Hair follicle dermal papilla cell (primary cell): ENCODE measurements at places on chromosomes 1 and 21. TPM values are rescaled to one million over a fixed set of nuclear protein-coding genes. Genes with fewer than 3 reads are reported as not detected.

Gene HOOK1
- total RNA-seq: not detected in 2 replicates

Gene RTCA
- total RNA-seq: 26.5 and 30.0 TPM in 2 replicates

Gene RGSL1
- total RNA-seq: not detected in 2 replicates

Gene PAX7
- total RNA-seq: not detected in 2 replicates

Gene CD1D
- not detected in 2 replicates for total RNA-seq

Gene TEX50
- not detected in 2 replicates for total RNA-seq

Gene ST6GALNAC3
- 1.9 and 3.9 TPM in 2 replicates for total RNA-seq

Gene VHLL
- total RNA-seq: not detected in 2 replicates

Gene CFHR1
- total RNA-seq: 0.16 TPM in 1 of 2 replicates, not detected in the other

Gene C1orf226
- 0.24 and 0.49 TPM in 2 replicates for total RNA-seq

Gene PGLYRP3
- not detected in 2 replicates for total RNA-seq

Gene A3GALT2
- not detected in 2 replicates for total RNA-seq

Gene LGR6
- 0.12 and 0.16 TPM in 2 replicates for total RNA-seq

Gene ERRFI1
- total RNA-seq: 22.1 and 27.9 TPM in 2 replicates

Gene SH3D21
- total RNA-seq: 5.7 and 7.2 TPM in 2 replicates

Gene ZNF691
- total RNA-seq: 5.5 and 8.0 TPM in 2 replicates

Gene MYCL
- 0.16 TPM in 1 of 2 replicates, not detected in the other for total RNA-seq

Gene RNF186
- total RNA-seq: not detected in 2 replicates

Gene CD160
- total RNA-seq: not detected in 2 replicates

Gene NOTCH2
- total RNA-seq: 220 and 263 TPM in 2 replicates

Gene LRRIQ3
- 0.36 and 0.65 TPM in 2 replicates for total RNA-seq

Gene CR1
- 0.24 TPM in 1 of 2 replicates, not detected in the other for total RNA-seq

Gene RGS1
- total RNA-seq: not detected in 2 replicates

Gene KCNJ9
- not detected in 2 replicates for total RNA-seq

Gene SLC5A9
- not detected in 2 replicates for total RNA-seq

Gene CSF1
- total RNA-seq: 128 and 161 TPM in 2 replicates

Gene MYOM3
- total RNA-seq: 0.12 and 0.16 TPM in 2 replicates

Gene RAVER2
- 11.2 and 16.6 TPM in 2 replicates for total RNA-seq

Gene ZNF648
- total RNA-seq: not detected in 2 replicates

Gene CLDN19
- total RNA-seq: not detected in 2 replicates

Gene KRTAP19-6
- not detected in 2 replicates for total RNA-seq

Gene C1orf94
- total RNA-seq: under 0.01 TPM in 1 of 2 replicates, not detected in the other

Gene CA14
- total RNA-seq: not detected in 2 replicates

Gene IVL
- total RNA-seq: not detected in 2 replicates

Gene SZRD1
- 80.6 and 90.2 TPM in 2 replicates for total RNA-seq

Gene AMY1A
- total RNA-seq: not detected in 2 replicates

Gene MSH4
- 0.12 and 0.16 TPM in 2 replicates for total RNA-seq

Gene ACADM
- 23.6 and 25.3 TPM in 2 replicates for total RNA-seq

Gene WNT3A
- total RNA-seq: not detected in 2 replicates

Gene GCSAML
- not detected in 2 replicates for total RNA-seq

Gene C8B
- total RNA-seq: not detected in 2 replicates

Gene RYR2
- not detected in 2 replicates for total RNA-seq

Gene MAP7D1
- 159 and 182 TPM in 2 replicates for total RNA-seq

Gene GLMN
- 7.0 and 9.2 TPM in 2 replicates for total RNA-seq

Gene CHODL
- 0.12 and 0.16 TPM in 2 replicates for total RNA-seq

Gene S100PBP
- 39.1 and 41.5 TPM in 2 replicates for total RNA-seq

Gene TENT5C
- total RNA-seq: 0.49 and 0.61 TPM in 2 replicates
